ENCODE measurements at places on chromosomes 7 and 10. TPM values are rescaled to one million over a fixed set of nuclear protein-coding genes. Genes with fewer than 3 reads are reported as not detected.
A peak's percentile ranks its signal among the peaks of the same experiment; 100 is the strongest.

DNA sequence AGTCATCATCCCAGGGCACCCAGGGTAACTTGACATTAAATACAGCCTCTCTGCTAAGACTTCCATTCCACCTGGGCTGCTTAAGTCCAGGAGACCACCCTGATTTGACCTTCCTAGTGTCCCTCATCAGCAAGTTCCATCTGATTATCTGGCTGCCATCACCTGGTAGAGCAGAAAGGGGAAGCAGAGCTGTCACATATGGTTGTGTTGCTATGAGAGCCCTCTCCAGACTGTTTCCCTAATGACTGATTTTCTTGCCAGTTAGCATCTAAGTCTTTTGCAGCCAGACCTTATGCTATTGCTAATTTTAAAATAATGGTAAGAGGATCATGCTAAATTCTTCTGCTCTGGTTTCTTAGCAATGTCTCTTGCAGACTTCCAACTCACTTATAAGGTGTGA, 38.7 kb downstream of the KCNH2 start:
- no peaks in the 10 kb centered on the region for H3K36me3 ChIP-seq
- no peak overlapping the region for H3K27ac ChIP-seq
- peaks cover 29% of the 10 kb centered on the region for H3K4me1 ChIP-seq
- H3K27me3 ChIP-seq: peaks cover 13% of the 10 kb centered on the region
- no peak for DNase-seq

DNA sequence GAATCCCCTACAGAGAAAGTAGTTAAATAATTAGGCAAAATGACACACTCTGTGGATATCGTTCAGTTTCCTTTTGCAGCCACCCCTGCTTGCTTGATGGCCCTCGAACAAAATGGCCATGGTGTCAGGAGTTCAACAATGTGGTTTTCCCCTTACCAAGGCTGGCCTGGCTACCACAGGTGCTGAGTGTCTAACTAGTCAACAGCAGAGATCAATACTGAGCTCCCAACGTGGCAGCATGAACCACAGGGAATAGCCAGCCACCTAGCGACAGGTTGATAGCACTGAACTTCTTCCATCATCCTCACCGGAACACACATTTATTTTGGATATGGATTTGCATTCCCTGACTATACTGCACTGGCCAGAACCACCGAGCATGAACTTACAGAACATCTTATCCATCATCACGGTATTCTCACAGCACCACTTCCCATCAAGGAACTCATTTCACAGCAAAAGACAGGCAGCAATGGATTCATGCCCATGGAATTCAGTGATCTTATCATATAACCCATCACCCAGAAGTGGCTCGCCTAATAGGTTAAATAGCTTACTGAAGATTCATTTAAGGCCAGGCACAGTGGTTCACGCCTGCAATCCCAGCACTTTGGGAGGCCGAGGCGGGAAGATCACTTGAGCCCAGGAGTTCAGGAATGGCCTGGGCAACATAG, 6.3 kb downstream of the C10orf67 start:
- H3K27me3 ChIP-seq: peaks cover 16% of the 10 kb centered on the region
- no peak for DNase-seq
- H3K27ac ChIP-seq: no peak overlapping the region
- no peaks in the 10 kb centered on the region for H3K36me3 ChIP-seq
- H3K4me1 ChIP-seq: peaks cover 13% of the 10 kb centered on the region

GRCh38 chr10:128124813-128125403, 1.3 kb downstream of the MKI67 start:
- peaks cover 50% of the 10 kb centered on the region for H3K36me3 ChIP-seq
- peak overlapping the region; percentile 93 for H3K27ac ChIP-seq
- H3K4me3 ChIP-seq: peak overlapping the region; percentile 98
- H3K27me3 ChIP-seq: peaks cover 3% of the 10 kb centered on the region
- DNase-seq: no peak
- peaks cover 49% of the 10 kb centered on the region for H3K4me1 ChIP-seq

- DNase-seq: no peak
- no peaks in the 10 kb centered on the region for H3K36me3 ChIP-seq
- H3K27me3 ChIP-seq: no peaks in the 10 kb centered on the region
- H3K4me3 ChIP-seq: no peak overlapping the region
- H3K4me1 ChIP-seq: no peaks in the 10 kb centered on the region
These were observed 196.1 kb upstream of the LRGUK start for GRCh38 chr7:133931053-133931452.

DNA sequence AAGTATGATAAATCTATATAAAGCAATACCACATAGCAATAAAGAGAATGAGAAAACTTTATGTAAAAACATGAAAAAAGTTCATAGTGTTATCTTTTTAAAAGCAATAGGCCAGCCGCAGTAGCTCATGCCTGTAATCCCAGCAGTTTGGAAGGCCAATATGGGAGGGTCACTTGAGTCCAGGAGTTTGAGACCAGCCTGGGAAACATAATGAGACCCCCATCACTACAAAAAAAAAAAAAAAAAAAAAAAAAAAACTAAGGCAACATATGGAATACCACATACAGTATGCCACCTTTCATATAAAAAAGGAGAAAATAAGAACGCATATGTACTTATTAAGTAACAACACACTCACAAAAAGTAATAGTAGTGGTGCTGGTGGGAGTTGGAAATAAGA, 52.8 kb downstream of the MICU1 start:
- no peaks in the 10 kb centered on the region for H3K4me1 ChIP-seq
- no peaks in the 10 kb centered on the region for H3K27me3 ChIP-seq
- H3K27ac ChIP-seq: no peak overlapping the region
- no peak overlapping the region for H3K4me3 ChIP-seq

LBX1 gene
- not detected for total RNA-seq

HECW1 gene
- not detected for total RNA-seq

NPSR1 gene
- total RNA-seq: not detected

PRF1 gene
- total RNA-seq: 381 TPM
